ENCODE measurements at places on chromosomes 2 and 18.

GRCh38 chr2:206800506-206801417 is 35.4 kb downstream of the FASTKD2 start:
- peak; percentile 78 for DNase-seq

DNA sequence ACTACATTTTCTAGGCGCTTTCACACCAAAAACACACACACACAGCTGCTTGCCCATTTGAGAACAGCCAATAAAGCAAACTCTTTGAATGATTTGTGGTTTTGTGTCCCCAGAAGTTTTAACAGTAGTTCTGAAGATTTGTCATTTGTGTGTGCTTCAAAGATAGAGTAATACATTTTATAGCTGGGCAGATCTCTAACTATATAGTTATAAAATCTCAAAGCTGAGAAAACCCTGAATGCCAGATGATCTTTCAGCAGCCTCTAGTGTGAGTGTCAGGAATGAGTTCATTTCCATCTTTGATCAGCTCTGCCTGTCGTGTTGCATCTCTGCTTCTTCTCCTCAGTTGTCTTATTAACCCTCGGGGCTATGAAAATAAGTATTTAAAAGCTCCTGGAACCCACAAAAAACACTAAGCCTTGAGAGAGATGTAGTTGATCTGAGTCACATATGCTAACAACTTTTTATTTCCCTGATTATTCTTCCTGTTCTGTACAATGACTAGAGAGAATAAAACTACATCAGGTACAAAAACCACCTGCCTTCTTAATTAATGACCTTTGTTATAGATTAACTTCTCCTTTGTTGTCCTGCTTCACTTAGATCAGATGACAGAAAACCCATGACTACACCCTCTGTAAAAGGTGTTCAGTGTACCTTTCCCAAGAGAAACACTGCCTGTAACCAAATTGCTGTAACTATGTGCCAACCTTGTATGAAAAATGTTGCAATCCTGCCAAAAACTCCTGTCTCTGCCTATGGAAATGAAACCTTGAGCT is 30.0 kb upstream of the SLC3A1 start:
- DNase-seq = no peak

- DNase-seq = peak; percentile 71
Observed at GRCh38 chr2:189613077-189613636, 32.6 kb upstream of the SLC40A1 start.

GRCh38 chr2:46796843-46797625 is 118.6 kb downstream of the MCFD2 start:
- DNase-seq = peak; percentile 73

DNA sequence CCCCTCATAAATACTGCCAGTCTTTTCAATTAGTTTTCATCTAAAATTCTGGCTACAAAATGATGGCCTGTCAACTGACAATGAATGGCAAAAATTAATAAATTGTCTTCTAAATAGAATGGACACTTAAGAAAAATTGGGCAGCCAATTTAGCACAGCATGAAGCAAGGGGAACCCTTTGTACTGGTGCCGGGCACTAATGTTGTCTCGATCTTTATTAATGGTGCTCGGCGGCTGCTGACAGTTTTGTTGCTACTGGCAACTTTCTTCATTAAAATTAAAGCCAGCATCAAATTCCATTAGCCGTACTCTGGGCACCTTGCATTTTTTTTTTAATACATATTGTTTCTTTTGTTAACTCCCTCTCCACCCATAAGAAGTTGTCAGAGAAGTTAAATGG is 309.3 kb downstream of the GBX2 start:
- DNase-seq = no peak

GRCh38 chr18:45997700-45998151 is 30.6 kb upstream of the EPG5 start:
- no peak for DNase-seq

GRCh38 chr2:1156531-1156930 is 205.9 kb downstream of the SNTG2 start:
- DNase-seq = no peak

GRCh38 chr18:55083461-55083860 is 124.2 kb upstream of the CCDC68 start:
- DNase-seq = peak; percentile 58

DNA sequence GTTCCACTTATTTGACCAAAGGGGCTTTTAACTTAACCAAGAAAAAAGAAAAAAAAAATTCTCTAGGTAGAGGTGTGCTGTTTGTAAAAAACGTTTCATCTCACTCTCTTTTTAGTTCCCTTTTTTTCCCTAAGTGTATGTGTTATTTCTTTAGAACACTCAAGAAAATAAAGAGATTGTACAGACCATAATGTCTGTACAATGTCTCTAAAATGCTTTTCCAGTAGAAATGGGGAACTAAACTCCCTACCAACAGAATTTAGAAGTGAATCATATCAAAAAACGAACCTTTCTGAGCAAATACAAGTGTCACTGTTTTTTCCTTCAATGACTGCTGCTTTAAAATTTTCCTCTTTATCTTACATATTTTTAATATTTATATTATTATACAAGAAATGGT is 72.0 kb downstream of the CDH7 start:
- no peak for DNase-seq

DNA sequence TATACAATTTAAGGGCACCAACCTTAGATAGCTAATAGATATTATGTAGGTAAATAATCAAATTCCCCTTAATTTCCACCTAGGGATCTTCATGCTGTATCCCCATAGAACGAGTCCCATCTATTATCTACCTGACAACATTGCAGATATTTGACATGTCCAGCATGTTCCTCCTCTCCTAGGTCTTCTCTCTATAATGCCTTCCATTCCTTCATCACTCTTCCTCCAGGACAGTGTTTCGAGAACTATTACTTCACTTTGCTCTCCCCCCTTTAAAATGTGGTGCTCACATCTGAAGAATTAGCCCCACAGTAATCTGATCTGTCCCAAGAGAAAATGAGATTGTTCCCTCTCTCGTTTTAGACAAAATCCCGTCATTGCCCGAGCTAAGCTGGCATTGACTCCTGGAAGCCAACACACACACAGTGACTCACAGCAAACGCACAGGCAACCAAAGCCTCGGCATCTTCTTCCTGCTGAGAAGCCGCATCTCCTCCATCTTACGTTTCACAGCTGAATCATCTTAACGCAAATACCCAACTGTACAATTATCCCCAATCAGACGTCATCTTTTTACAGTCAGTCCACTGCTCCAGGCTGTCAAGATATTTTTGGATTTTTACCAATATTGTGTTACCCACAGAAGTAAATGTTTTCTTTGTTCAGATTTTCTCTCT is 162.9 kb upstream of the AGAP1 start:
- DNase-seq = peak; percentile 86

GRCh38 chr18:28512357-28512756 is 335.4 kb upstream of the CDH2 start:
- no peak for DNase-seq

DNA sequence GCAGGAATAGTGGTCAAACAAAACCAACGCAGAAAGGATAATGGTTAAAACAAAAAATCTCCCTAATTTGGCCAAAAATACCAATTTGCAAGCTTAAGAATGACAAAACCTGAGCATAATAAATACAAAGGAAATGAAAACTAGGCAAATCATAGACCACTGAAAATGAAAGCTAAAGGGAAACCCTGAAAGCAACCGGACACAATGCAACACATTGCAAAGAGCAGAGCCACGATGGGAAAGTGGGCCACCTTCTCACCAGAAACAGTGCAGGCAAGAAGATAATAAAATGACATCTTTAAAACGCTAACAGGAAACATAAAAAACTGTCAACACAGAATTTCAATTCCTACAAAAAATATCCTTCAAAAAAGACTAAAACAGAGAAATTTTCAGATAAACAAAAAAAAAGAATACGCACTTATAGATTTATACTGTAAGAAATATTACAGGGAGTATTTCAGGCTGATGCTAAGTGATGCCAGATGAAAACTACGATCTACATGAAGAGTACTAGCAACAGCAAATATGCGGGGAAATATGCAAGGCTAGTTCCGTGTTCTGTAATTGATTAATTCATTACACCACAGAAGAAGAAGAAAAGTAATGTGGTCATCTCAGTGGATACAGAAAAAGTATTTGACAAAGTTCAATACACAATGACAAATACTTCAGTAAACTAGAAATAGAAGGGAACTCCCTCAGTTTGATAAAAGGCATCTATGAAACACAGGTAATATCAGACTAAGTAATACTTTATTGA is 239.5 kb downstream of the L3MBTL4 start:
- no peak for DNase-seq

DNA sequence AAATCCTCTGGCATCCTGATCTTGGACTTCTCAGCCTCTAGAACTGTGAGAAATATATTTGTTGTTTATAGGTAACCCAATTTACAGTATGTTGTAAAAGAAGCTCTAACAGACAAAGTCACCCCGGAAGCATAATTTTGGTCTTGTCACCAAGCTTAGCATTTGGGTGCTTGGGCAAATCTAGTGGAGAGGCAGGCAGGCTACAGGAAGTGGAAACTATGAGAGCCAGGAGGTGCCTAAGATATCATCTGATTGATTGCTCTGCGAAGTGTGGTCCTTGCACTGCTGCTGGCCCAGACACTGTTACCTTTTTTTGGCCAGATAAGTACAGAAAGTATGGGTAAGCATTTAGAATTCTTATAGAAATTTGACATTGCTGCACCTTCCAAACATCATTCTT is 102.9 kb downstream of the CDC42EP3 start:
- no peak for DNase-seq

DNA sequence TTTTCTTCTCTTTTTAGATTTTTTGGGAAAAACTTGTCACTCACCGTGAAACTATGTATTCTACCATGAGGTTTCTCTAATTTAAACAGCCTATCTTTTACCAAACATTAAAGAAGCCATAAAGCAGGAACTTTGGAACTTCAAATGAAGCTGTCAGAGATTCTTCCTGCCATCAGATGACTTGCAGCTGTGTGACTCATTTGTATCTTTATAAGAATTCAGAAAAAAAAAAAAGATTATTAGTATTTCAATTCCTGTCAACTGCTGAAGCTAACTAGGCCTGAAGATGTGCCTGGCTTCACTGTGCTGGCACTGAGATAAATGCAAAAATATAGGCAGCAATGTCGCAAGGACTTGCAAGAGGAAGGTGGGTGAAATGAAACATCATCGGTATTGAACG is 1399.1 kb upstream of the PIK3C3 start:
- DNase-seq = no peak

- no peak for DNase-seq
Observed at GRCh38 chr2:192700934-192701333, 506.2 kb upstream of the TMEFF2 start.

DNA sequence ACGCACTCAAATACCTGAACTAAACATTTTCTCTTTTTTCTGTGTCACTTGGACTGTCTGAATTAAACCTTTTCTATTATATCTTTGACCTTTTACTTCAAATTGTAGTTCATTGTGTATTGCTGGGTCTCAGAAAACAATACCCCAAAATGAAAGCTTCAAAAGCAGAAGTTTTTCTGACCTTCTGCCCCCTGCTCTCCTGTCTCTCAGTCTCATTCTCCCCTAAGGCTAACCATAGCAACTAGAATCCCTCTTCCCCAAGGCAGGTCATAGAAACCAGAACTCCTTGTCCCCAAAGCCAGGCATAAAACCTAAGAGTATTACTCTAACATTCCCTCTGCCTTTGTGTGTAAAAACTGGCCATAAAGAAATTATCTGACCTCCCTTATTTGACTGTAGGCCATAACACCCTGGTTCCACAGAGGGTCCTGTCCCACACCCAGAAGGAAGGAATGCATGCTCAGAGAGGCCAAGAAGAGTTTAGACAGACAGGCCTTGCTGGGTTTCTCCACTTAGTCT is 93.5 kb upstream of the B3GNT2 start:
- no peak for DNase-seq

DNA sequence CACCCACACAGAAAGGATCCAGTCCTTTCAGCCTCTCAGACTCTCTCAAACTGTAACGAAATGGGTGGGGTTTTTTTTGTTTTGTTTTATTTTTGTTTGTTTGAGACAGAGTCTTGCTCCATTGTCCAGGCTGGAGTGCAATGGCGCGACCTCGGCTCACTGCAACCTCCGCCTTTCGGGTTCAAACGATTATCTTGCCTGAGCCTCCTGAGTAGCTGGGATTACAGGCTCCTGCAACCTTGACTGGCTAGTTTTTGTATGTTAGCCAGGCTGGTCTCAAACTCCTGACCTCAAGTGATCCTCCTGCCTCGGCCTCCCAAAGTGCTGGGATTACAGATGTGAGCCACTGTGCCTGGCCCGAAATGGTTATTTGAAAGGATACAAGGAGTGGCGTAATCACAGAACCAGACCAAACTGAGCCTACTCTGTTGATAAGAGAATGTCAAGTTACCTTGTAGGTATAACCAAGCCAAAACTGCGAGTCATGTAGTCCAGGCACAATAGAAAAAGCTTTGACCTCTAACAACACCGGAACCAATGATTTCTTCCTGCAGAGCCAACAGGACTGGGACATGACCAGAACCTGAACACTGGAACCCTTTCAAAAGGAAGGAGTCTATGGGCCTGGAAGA is 72.5 kb downstream of the NCAPH start:
- no peak for DNase-seq

- no peak for DNase-seq
Observed at GRCh38 chr2:10495988-10496313, 47.8 kb upstream of the ODC1 start.

GRCh38 chr2:200455958-200456421 is 53.9 kb downstream of the KCTD18 start:
- DNase-seq = no peak

GRCh38 chr18:9861933-9862332 is 23.8 kb upstream of the TXNDC2 start:
- no peak for DNase-seq

DNA sequence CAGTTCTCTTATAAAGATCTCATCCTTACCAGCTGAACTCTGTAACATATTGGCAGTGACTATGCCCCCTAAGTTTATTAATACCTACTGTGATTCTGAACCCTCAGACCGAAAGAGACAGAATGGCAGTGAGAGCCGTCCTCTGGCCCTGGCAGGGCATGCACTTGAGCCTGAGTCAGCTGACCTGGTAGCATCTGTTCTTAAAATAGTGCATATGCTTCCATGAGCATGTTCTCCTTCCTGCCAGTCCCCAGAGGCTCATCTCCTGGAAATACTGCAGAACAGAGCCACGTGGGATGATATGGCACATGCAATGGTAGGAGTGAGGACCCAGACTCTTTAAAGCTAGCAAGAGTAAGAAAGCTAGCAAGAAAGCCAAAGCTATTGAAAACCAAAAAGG is 59.0 kb downstream of the RASGRP3 start:
- no peak for DNase-seq
